Stimulated activated naive CD8-positive, alpha-beta T cell treated with anti-CD3 and anti-CD28 coated beads, Interleukin-15, amount 100 ng/mL, for 72 hours (primary cell): ENCODE measurements at places on chromosomes 16 and 17.

- DNase-seq: no peak
Observed at GRCh38 chr17:61627658-61628057, 36.6 kb upstream of the NACA2 start.

GRCh38 chr16:14284930-14285512 lies 213.9 kb downstream of the MRTFB start:
- no peak for DNase-seq

DNA sequence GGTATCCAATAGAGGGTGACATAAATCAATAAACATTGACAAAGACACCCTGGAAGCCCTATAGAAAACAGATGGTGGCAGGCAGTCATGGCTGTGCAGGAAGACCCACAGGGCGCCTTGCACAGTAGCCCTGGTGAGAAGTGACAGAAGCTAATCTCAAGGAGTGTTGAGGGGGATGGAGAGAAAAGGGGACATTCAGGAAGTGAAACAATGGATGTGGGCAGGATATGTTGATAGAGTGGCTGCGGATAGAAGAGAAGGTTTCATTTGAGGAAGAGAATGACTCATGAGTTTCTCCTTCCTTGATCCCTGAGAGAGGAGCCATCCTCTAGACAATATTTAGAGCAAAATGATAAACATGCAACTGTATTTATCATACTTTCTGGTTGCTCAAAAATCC lies 468.8 kb upstream of the HSBP1 start:
- DNase-seq: no peak

DNA sequence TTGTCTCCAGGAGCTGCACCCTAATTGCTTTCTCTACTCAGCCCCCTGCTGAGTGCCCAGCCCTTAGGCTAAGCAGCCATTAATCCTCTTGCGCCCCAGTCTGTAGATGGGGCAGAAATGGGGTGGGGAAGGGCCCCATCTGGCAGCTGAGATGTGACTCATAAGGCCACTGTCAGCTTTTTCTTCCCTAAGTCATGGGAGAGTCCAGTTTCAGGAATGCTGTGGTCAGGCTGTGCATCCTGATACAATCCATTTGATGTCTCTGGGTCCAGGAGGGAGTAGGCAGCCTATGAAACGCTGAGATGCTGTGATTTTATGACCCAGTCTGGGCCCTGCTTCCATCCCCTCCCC lies 12.3 kb downstream of the PLXDC1 start:
- no peak for DNase-seq

GRCh38 chr17:72588961-72589360 lies 468.1 kb downstream of the SOX9 start:
- no peak for DNase-seq

DNA sequence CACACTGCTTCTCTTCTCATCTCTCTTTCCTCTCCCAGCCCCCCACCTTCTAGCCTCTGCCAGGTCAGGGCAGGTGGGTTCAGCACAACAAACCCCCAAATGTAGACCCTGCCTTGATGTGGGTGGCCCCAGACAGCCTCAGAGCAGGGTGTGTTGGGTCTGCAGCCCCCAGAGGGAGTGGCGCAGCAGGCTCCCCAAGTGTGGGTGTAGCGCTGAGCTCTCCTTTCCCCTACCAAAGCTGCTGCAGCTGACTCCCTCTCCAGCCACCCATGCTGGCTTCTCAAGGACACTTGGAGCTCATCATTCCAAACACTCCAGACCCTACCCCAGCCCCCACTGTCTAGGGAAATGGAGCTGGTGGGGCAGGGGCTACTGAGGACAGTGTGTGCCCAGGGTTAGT lies 27.3 kb downstream of the NLRC3 start:
- no peak for DNase-seq

DNA sequence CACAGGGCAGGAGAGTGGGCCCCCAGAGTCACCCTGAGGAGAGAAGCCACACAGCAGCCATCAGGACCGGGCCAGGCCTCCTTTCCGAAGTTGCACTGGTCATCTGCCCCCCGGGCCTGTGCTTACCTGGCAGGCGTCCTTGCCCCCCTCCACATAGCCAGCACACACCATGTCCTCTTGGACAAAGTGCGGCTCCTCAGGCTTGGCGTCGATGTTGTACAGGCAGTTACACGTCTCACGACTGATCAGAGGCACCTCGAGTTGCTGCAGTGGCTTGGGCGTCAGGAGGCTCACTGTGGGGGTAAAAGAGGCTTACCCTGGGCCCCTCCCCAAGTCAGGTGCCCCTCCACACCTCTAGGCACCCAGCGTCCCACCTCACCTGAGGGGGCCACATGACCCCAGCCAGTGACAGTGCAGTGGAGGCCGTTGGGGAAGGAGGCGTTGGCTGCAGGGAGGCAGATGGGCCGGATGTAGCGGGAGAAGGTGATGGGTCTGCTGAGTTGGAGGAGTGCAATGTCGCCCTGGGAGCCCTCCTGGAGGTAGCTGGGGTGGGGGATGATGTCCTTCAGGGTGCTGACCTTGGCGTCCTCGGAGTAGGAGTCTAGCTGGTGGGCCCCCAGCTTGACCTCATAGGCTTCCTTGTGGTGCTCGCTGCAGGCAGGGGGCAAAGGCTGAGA lies 3.1 kb downstream of the PRSS8 start:
- DNase-seq: no peak

DNA sequence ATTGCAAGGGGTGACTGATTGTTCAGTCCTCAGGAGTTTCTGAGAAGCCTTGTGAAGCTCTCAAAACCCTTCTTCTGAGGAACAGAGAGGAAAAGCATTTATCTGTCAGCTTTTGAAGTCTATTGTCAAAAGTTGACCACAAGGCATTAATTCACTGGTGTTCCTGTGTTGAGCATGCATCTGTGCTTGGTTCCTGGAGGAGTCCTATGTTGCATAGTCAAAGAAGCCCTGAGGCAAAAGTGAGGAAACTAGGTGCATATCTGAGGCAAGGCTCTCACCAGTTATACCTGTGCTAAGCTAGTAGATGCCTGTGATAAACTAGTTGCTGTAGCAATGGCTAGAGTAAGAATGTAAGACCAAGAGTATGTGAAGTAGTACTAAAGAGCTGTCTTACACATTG lies 1.8 kb upstream of the HEATR6 start:
- DNase-seq: no peak

DNA sequence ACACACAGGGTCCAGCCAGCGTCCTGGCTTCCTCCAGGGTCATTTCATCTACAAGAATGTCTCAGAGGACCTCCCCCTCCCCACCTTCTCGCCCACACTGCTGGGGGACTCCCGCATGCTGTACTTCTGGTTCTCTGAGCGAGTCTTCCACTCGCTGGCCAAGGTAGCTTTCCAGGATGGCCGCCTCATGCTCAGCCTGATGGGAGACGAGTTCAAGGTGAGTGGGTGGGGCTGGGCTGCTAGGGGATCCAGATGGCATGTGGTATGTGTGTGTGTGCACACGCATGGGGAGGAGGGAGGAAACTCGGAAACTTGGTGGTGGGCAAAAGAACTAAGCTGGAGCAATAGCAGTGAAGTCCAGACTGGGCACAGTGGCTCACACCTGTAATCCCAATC lies 11.5 kb downstream of the CETP start:
- no peak for DNase-seq

- peak; percentile 40 for DNase-seq
Observed at GRCh38 chr16:31107465-31107867, 720 bp upstream of the BCKDK start.
